ENCODE measurements at places on chromosomes 2 and 18.

- DNase-seq: no peak
Measured at GRCh38 chr2:79820281-79820680, 307.4 kb downstream of the CTNNA2 start.

- DNase-seq: no peak
Measured at GRCh38 chr18:56130481-56130880, 507.9 kb downstream of the TXNL1 start.

DNA sequence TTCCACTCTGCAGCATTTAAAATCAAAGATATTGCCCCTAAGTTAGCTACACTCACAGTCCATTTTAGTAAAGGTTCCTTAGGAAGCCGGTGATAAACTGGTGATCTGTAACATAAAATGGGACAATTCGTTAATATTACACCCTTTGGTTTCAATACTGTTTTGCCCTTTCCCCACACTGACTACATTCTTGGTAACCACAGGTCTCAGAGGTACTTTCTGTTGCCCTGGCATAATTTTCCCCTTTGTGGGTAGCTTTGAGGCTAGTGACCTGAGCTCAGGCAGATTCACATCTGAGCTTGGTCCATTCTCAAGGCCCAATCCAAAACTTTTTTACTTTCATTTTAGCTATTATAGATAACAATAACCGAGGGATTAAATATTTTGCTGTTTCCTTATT lies 32.9 kb upstream of the CSRNP3 start:
- DNase-seq: no peak

GRCh38 chr2:148646231-148646559 lies 1.6 kb downstream of the EPC2 start:
- no peak for DNase-seq

DNA sequence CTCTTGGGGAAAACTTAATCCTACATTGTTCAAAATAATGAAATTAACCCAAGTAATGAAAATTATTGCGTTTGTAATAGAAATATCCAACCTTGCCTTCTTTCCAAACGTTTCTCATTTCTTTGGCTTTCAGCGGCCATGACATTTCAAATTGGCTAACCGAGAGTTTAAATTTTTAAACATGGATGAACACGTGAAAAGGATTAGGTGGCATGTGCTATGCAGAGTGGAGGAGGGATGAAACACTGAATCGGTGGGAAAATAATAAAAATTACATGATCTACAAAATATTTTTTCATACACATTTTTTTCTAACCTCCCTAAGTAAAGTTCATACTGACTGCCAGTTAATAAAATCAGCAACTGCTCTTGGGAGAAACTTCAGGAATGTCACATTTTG lies 728.4 kb upstream of the PKDCC start:
- no peak for DNase-seq
